ENCODE measurements at places on chromosomes 1 and 21.
A peak's percentile ranks its signal among the peaks of the same experiment; 100 is the strongest.

DNA sequence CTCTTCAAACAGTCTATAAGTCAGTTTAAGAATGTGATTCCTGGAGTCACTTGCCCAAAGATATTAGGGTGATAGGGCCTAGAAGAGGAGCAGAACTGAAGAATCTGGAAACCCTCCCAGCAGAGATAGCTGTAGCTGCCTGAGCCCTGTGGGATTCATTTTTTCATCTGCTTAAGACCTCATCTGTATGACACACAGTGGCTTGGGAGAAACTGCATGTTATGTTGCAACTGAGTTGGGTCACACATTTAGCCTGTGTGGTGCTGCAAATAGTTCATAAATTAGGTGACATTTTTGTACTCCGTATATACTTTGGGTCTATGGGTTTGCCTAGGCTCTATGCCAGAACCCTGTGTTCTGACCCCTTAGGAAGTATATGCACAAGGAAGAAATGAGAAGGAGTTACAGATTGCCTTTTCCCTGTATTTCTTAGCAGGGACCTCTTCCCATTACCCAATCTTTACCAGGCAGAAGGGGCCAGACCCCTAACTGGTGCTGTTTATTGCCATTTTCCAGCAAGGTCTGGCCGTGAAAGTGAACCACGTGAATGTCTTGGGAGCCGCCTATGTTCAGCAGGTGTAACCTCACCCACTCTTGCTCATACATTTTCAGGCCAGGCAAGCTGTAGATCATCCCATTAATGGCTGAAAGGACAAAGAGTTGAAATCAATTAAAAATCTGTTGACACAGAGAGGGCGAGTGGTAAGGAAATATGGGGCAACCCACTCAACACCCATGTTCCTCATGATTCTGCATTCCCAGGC, 41.9 kb upstream of the SLC19A2 start:
- DNase-seq = no peak

DNA sequence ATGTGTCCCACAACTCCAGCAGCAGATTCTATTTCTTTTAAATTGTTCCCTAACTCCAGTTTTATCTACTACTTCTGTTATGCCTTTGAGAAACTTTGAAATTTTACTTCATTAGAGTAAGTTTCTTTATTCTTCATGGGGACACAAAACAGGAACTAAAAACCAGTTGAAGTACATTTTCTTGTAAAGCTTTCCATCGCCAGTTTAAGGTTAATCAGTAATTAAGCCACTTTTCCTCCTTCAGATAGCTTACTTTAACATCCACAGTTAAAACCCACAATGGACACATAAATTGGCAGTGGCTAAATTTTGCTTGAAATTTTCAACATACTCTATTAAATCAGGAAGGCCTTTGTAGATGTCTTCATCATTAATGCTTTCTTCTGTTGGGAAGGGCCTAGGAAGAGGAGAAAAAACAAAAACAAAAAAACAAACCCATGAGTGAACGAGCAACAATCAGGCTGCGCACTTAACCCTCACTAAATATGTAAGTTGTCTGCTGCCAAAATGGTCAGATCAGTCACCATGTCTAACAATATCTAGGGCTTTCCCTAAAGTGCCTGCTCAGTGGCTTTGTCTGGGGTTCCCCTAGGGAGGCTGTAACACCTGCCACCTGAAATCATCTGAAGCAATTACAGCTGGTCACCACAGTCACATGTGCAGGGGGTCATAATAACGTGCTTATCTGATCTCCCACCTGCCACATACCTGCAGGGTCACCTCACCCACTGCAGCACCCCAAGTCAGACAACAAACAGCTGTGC, 187.9 kb downstream of the VAV3 start:
- DNase-seq = no peak

DNA sequence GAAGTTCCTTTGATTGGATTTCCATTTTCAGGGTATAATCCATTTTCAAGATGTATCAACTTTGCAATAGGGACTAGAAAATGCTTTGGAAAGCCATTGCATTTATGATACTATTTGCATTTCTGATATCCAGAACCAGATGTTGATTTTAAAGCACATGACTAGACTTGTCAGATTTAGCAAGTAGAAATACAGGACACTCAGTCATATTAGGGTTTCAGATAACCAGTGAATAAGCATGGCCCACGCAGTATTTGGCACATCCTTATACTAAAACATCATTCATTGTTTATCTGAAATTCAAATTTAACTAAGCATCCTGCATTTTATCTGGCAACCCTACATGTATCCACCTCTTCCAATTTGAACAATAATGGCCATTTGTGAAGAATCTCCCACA, 113.3 kb upstream of the DPT start:
- no peak for DNase-seq

- no peak for DNase-seq
Observed at GRCh38 chr1:169959686-169960085, 66.0 kb upstream of the SCYL3 start.

- no peak for DNase-seq
Observed at GRCh38 chr1:119219711-119220110, 79.3 kb upstream of the WARS2 start.

GRCh38 chr1:6016191-6016865, 24.1 kb upstream of the NPHP4 start:
- DNase-seq = no peak

GRCh38 chr1:169528215-169529067, 42.7 kb upstream of the SLC19A2 start:
- no peak for DNase-seq

- DNase-seq = peak; percentile 75
Observed at GRCh38 chr1:38818175-38818976, 41.2 kb downstream of the RRAGC start.

DNA sequence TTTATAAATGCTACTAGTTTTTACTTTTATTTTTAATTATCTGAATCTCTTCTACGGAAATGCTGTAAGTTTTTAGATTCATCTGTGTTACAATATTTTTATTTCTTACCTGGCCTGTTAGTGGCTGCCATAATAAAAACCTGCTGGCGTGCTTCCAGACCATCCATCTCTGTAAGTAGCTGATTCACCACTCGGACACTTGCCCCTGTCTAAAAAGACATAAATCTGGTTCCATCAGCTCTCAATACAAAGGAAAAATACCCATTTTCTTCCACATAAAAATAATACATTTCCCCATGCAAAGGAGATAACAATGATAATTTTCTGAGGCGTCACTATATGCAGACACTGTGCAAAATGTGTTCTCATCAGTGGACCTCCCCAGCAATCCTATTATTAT, 62.0 kb downstream of the NVL start:
- no peak for DNase-seq

- DNase-seq = no peak
Observed at GRCh38 chr1:117809764-117810163, 119.7 kb downstream of the GDAP2 start.

DNA sequence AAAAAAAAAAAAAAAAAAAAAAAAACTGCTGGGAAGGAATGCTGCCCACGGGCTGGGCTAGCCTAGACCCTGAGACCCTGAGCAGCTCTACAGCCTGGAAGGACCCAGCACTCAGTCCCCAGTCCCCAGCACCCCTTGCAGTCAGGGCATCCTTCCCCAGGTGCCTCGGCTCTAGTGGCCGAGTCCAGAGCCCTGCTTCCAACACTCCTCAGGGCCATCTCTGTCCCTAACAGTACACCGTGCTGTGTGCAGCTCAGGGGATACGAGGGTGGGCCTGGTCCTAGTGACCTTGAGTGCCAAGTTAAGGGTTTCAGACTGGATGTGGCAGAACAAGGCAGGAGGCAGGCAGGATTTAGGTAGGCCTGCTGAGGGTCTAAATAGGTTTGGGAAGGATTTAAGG, 50.2 kb upstream of the LRP8 start:
- DNase-seq = no peak

- no peak for DNase-seq
Observed at GRCh38 chr1:33438364-33439160, 7.7 kb upstream of the PHC2 start.
